ENCODE measurements at places on chromosomes 16 and 17.

- no peak overlapping the region for H3K27ac ChIP-seq
- H3K4me1 ChIP-seq, result no peaks in the 10 kb centered on the region
- no peak overlapping the region for H3K4me3 ChIP-seq
- H3K36me3 ChIP-seq, result no peaks in the 10 kb centered on the region
- DNase-seq, result no peak
- no peaks in the 10 kb centered on the region for H3K27me3 ChIP-seq
These were observed 301.7 kb upstream of the N4BP1 start for GRCh38 chr16:48911700-48912099.

DNA sequence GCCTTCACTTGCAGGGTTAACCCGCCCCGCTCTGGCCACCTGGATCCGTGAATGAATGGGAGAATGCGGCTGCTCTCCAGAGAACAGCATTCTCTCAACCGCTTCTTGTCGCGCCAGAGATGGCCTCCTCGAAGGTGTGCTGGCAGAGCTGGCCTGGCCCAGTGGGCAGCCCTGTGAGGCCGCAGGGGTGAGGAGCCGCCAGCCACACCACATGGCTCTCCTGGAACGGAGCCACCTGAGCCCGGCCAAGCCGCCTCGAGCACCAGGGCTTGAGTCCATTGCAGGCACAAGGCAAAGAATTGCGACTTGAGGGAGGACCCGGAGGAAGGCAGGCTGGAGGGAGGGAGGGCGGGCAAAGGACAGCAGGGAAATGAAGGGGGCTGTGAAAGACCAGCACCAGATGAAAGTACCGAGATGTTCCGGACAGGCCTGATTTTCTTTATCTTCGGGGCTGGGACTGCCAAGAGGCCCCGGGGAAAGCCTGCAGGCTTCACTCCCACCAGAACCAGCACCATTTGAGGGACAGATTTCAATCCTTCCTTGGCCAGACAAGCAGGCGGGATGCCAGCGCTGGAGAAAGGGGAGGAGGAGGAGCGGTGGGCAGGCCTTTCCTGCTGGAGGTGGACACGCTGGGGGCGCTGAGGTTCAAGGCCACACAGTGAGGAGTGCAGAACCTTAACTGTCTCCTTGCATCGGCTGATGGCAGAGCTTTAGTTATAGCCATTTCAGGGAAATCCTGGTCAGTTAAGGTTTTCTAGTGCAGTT is 69.4 kb downstream of the MRC2 start:
- no peaks in the 10 kb centered on the region for H3K4me1 ChIP-seq
- H3K27ac ChIP-seq, result no peak overlapping the region
- DNase-seq, result no peak

DNA sequence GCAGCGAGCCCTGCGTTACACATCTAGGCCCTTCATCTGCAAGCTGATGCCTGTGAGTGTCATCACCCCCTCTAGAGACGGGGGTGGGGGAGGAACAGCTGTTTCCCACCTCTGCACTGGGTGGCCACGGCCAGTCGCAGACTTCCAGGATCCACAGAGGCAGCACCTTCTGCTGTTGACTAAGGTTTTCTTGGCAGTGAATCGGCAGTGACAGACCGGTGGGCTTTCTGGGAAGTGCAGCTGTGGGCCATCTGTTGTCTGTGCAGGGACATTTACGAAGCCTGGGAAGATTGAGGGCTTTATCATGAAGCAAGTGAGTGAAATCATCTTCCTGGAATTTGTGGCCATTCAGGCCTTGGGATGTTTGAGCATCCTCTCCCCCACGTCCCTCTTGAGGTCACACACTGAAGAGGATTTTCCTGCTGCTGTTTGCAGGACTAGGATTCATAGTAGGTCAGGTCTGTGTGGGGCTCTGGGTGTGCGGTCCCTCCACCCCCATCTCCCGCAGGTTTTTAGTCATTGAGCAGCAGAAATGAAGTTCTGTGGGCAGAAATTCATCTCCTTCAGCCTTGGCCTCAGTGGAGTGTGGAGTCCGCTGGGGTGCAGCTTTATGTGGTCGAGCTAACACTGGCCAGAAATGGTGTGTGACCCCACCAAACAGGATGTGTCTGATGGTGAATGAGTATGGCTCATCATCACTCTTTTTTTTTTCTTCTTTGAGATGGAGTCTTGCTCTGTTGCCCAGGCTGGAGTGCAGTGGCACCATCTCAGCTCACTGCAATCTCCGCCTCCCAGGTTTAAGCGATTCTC is 12.0 kb downstream of the PGS1 start:
- peaks cover 91% of the 10 kb centered on the region for H3K36me3 ChIP-seq
- DNase-seq, result no peak
- H3K4me1 ChIP-seq, result peaks cover 83% of the 10 kb centered on the region
- peak overlapping the region; percentile 100 for H3K27ac ChIP-seq
- H3K4me3 ChIP-seq, result no peak overlapping the region

DNA sequence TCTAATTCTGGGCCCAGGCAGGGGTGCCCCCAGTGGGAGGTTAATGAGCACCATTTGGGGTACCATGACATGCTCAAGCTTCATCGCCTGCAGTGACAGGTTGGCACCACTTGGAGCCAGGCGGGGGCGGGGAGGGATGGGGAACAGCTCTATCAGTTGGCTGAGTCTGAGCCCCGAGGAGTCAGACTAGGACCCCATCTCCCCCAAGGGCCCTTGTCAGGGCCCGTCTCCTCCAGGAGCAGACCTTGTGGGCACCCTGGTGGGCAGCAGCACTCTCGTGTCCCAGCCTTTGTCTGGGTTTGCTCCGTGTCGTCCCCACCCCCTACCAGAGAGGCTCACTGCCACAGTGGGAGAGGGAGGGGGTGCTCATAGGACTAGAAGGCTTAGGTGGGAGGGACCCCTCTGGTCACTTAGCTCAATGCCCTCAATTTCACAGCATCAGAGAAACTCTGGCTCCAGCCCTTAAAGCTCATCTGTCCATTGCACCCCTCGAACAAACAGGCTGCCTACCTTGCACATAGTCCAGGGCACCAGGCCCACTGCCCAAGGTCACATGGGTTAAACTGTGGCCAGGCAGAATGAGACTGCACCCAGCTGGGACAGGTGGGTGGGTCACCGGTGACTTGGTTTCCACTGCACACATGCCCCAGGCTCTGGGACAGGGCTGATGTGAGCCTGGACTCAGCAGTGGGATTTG is 4.1 kb downstream of the PPP1R9B start:
- H3K4me3 ChIP-seq, result peak overlapping the region; percentile 95
- H3K27me3 ChIP-seq, result no peaks in the 10 kb centered on the region
- peaks cover 69% of the 10 kb centered on the region for H3K4me1 ChIP-seq
- peaks cover 74% of the 10 kb centered on the region for H3K36me3 ChIP-seq
- no peak for DNase-seq
- H3K27ac ChIP-seq, result peak overlapping the region; percentile 92

DNA sequence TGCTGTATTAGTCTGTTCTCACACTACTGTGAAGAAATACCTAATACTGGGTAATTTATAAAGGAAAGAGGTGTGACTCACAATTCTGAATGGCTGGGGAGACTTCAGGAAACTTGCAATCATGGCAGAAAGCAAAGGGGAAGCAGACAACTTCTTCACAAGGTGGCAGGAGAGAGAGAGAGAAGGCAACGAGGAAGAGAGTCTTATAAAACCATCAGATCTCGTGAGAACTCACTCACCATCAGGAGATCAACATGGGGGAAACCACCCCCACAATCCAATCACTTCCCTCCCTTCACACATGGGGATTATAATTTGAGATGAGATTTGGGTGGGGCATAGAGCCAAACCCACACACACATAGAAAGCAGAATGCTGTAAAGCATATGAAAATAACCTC is 896.2 kb downstream of the CDH11 start:
- no peaks in the 10 kb centered on the region for H3K36me3 ChIP-seq
- H3K4me1 ChIP-seq, result no peaks in the 10 kb centered on the region
- no peaks in the 10 kb centered on the region for H3K27me3 ChIP-seq

DNA sequence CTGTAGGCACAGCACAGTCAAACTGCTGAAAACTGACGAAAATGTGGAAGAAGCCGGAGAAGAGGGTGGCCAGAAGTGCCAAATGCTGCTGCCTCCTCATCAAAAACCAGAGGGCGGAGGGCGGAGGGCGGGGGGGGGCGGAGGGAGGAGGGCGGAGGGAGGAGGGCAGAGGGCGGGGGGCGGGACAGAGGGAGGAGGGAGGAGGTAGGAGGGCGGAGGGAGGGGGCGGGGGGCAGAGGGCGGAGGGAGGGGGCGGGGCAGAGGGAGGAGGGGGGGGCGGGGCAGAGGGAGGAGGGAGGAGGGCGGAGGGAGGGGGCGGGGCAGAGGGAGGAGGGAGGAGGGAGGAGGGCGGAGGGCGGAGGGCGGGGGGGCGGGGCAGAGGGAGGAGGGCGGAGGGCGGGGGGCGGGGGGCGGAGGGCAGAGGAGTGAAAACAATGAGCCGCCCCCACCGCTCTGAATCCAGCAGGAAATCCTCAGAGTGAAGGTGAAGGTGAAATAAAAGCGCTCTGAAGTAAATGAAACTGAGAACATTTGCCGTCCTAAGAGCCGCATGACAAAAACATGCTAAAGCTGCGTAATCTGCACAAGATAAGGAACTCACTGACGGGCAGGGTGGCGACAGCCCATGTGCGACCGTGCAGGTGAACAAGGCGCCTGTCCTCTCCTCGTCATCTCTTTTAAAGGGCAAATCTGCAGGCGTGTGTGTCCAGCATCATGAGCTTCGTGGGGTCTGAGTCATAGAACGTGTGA is 22.6 kb upstream of the CBFA2T3 start:
- H3K36me3 ChIP-seq, result no peaks in the 10 kb centered on the region
- H3K4me3 ChIP-seq, result peak overlapping the region; percentile 9
- H3K27ac ChIP-seq, result peak overlapping the region; percentile 70
- DNase-seq, result peak; percentile 64
- peaks cover 38% of the 10 kb centered on the region for H3K27me3 ChIP-seq

GRCh38 chr16:50841081-50841886 is 99.4 kb downstream of the CYLD start:
- H3K4me1 ChIP-seq, result peaks cover 33% of the 10 kb centered on the region
- peak; percentile 54 for DNase-seq
- H3K36me3 ChIP-seq, result no peaks in the 10 kb centered on the region
- H3K27ac ChIP-seq, result peak overlapping the region; percentile 32

DNA sequence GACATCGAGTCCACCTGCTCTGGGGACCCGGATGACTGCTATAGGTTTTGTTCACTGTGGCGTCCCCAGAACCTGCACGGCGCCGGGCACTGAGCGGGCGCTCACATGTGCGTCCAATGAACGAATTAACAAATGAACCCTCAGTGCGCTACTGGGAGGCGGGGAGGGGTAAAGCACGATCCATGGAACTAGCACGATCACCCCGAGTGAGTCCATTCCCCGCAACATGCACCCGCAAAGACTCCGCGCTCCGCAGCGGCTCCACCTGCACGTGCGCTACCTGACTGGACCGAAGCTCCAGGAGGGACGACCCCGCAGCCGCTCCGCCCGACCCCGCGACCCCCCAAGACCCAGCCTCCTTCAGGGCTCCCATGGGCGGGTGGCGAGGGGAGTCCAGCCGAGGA is 491 bp downstream of the TRAP1 start:
- H3K4me1 ChIP-seq, result peaks cover 48% of the 10 kb centered on the region
- no peaks in the 10 kb centered on the region for H3K27me3 ChIP-seq
- DNase-seq, result no peak
- peak overlapping the region; percentile 95 for H3K27ac ChIP-seq
- peaks cover 48% of the 10 kb centered on the region for H3K36me3 ChIP-seq
- peak overlapping the region; percentile 93 for H3K4me3 ChIP-seq

GRCh38 chr16:3637371-3637923 is 17.0 kb upstream of the DNASE1 start:
- H3K27me3 ChIP-seq, result no peaks in the 10 kb centered on the region
- H3K27ac ChIP-seq, result peak overlapping the region; percentile 90
- DNase-seq, result peak; percentile 51
- H3K4me3 ChIP-seq, result no peak overlapping the region
- peaks cover 28% of the 10 kb centered on the region for H3K4me1 ChIP-seq
- H3K36me3 ChIP-seq, result peaks cover 4% of the 10 kb centered on the region

- no peaks in the 10 kb centered on the region for H3K36me3 ChIP-seq
- peaks cover 39% of the 10 kb centered on the region for H3K27me3 ChIP-seq
- peaks cover 22% of the 10 kb centered on the region for H3K4me1 ChIP-seq
- DNase-seq, result no peak
These were observed 3.6 kb upstream of the CCL1 start for GRCh38 chr17:34366529-34367107.

DNA sequence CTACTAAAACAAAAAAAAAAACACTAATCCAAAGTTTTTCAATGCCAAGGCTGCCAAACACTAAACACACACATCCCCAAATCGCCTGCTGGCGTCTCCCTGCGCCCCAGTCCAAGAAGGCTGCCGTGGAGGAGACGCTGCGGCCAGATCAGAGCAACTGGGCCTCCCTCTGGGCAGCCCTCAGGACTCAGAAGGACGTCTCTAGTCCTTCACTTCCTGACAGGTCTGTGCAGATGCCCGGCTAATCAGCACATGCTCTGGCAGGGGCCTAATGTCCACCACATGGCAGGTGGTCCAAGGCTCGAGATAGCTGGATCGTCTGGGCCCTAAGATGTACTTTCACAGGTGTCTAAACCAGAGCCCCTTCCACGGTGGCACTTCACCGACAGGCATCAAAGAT is 2.7 kb downstream of the SLC38A10 start:
- H3K4me1 ChIP-seq, result peaks cover 38% of the 10 kb centered on the region
- peaks cover 49% of the 10 kb centered on the region for H3K36me3 ChIP-seq
- H3K27me3 ChIP-seq, result no peaks in the 10 kb centered on the region
- H3K27ac ChIP-seq, result no peak overlapping the region
- no peak for DNase-seq

DNA sequence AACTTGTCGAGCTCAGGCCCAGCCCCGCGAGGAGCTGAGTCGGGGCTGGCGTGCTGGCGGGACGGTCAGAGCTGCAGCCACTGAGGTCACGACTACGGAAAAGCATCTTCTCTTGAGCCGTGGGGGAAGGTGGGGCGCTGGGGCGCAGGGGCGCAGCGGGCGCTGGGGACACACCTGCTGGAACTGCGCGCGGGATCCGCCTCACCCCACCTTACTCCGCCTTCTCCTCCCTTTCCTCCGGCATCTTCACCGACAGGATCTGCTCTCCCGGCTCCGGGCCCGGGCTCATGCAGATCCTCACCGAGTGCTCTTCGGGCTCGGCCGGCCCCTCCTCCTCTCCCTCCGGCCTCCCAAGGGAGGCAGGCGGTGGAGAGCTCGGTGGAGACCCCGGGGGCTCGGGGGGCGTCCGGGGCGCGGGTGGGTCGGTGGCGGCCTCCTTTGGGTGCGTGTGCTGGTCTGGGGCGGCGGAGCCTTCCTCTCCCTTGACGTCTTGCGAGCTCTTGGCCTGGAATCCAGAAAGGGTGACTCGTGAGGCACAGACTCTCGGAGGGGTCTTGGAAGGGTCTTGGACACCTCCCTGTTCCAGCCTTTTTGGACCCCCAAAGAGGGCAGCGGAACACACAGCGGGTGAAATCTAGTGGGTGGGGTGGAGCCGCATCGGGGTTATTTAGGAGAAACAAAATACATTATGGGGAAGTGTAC is 81.8 kb upstream of the KIFC3 start:
- no peaks in the 10 kb centered on the region for H3K4me1 ChIP-seq
- H3K27me3 ChIP-seq, result peaks cover 67% of the 10 kb centered on the region
- H3K4me3 ChIP-seq, result no peak overlapping the region
- no peaks in the 10 kb centered on the region for H3K36me3 ChIP-seq
- DNase-seq, result no peak
